ENCODE measurements at places on chromosomes 2 and 18. TPM values are rescaled to one million over a fixed set of nuclear protein-coding genes. Genes with fewer than 3 reads are reported as not detected.

DNA sequence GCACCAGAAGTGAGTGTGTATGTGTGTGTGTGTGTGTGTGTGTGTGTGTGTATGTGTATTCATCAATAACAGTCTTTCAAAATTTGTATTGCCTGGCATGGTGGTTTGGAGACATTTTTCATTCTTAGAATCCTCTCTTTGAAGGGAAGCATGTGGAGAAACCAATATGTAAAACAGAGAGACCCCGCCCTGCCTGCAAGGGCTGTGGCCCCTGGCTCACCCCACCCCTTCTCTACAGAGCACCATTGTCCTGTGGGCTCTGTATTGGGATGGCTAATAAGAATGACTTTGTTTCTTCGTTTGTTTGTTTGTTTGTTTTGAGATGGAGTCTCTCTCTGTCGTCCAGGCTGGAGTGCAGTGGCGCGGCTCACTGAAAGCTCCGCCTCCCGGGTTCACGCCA, 65.9 kb downstream of the GNAL start:
- peaks cover 6% of the 10 kb centered on the region for H3K27me3 ChIP-seq
- no peaks in the 10 kb centered on the region for H3K36me3 ChIP-seq
- H3K27ac ChIP-seq, result no peak overlapping the region
- no peak overlapping the region for H3K4me3 ChIP-seq
- no peak for DNase-seq

- H3K4me1 ChIP-seq, result peaks cover 64% of the 10 kb centered on the region
- H3K27me3 ChIP-seq, result no peaks in the 10 kb centered on the region
- H3K4me3 ChIP-seq, result no peak overlapping the region
- no peak for DNase-seq
These were observed 43.6 kb downstream of the SETBP1 start for GRCh38 chr18:44724105-44724778.

GRCh38 chr2:71331581-71332434, at the start of gene ZNF638:
TSS of gene ZNF638 (plus strand) at chr2:71331782. CDS start at chr2:71348955, 17,173 bp downstream.
- no peaks in the 10 kb centered on the region for H3K4me1 ChIP-seq
- H3K27ac ChIP-seq, result peak within 1 kb of the TSS; percentile 80
- peak; percentile 71 for DNase-seq

Gene CPO
- not detected for total RNA-seq

Gene CNTNAP5
- total RNA-seq, result not detected

Gene HNRNPLL
- total RNA-seq, result 3.2 TPM

Gene LRATD1
- total RNA-seq, result 0.05 TPM

GRCh38 chr2:201546576-201546975, 95.0 kb downstream of the STRADB start:
- H3K27me3 ChIP-seq, result no peaks in the 10 kb centered on the region
- H3K4me3 ChIP-seq, result no peak overlapping the region
- no peak for DNase-seq

- H3K4me1 ChIP-seq, result no peaks in the 10 kb centered on the region
- H3K27ac ChIP-seq, result no peak overlapping the region
- H3K4me3 ChIP-seq, result no peak overlapping the region
These were observed 22.4 kb upstream of the SSB start for GRCh38 chr2:169776252-169776761.

DNA sequence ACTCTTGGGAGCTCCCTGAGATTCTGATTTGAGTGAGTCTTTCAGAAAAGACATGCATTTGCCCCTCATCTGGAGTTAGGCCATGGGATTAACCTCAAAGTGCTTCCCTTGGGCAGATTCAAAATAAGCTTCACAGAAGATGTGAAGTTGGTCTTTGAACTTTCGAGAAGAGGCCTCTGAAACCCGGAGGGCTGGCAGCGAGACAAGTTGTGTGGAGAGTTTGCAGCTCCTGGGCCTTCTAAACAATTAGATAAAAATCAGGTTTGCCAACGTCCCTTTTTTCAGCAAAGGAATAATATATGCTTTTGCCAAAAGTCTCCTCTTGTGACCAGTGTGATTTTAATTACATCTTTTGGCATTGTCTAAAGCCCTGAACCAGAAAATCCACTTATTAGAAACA, 489.7 kb downstream of the SOX11 start:
- H3K27me3 ChIP-seq, result no peaks in the 10 kb centered on the region
- no peak overlapping the region for H3K27ac ChIP-seq
- DNase-seq, result no peak

- H3K27me3 ChIP-seq, result no peaks in the 10 kb centered on the region
- H3K4me3 ChIP-seq, result no peak overlapping the region
- H3K36me3 ChIP-seq, result no peaks in the 10 kb centered on the region
- H3K4me1 ChIP-seq, result peaks cover 5% of the 10 kb centered on the region
- H3K27ac ChIP-seq, result no peak overlapping the region
These were observed 7.3 kb downstream of the TNFRSF11A start for GRCh38 chr18:62332431-62332830.

- 0 out of 2 replicates have a peak overlapping the region, but pooled peaks have one; percentile 42 for H3K4me3 ChIP-seq
- no peaks in the 10 kb centered on the region for H3K36me3 ChIP-seq
- H3K27ac ChIP-seq, result peak overlapping the region; percentile 69
- H3K27me3 ChIP-seq, result no peaks in the 10 kb centered on the region
- no peak for DNase-seq
- H3K4me1 ChIP-seq, result peaks cover 16% of the 10 kb centered on the region
These were observed 9.6 kb upstream of the ITPRIPL1 start for GRCh38 chr2:96315400-96316071.

GRCh38 chr18:2451556-2451955, 119.7 kb downstream of the METTL4 start:
- peaks cover 2% of the 10 kb centered on the region for H3K27me3 ChIP-seq
- H3K36me3 ChIP-seq, result no peaks in the 10 kb centered on the region
- H3K4me3 ChIP-seq, result no peak overlapping the region
- no peaks in the 10 kb centered on the region for H3K4me1 ChIP-seq
- DNase-seq, result no peak
- H3K27ac ChIP-seq, result no peak overlapping the region

Gene FOXI3
- total RNA-seq, result not detected

GRCh38 chr2:168583710-168584521, 127.8 kb downstream of the CERS6 start:
- peaks cover 50% of the 10 kb centered on the region for H3K4me1 ChIP-seq
- no peaks in the 10 kb centered on the region for H3K27me3 ChIP-seq
- peaks cover 2% of the 10 kb centered on the region for H3K36me3 ChIP-seq
- peak overlapping the region; percentile 75 for H3K27ac ChIP-seq

Gene TMEM169
- 2.7 TPM for total RNA-seq

GRCh38 chr2:218998414-218999002, 5.3 kb upstream of the CRYBA2 start:
- no peak overlapping the region for H3K27ac ChIP-seq
- H3K4me3 ChIP-seq, result no peak overlapping the region
- peaks cover 20% of the 10 kb centered on the region for H3K27me3 ChIP-seq
- no peaks in the 10 kb centered on the region for H3K36me3 ChIP-seq
- DNase-seq, result no peak

Gene LYPD1
- total RNA-seq, result not detected

DNA sequence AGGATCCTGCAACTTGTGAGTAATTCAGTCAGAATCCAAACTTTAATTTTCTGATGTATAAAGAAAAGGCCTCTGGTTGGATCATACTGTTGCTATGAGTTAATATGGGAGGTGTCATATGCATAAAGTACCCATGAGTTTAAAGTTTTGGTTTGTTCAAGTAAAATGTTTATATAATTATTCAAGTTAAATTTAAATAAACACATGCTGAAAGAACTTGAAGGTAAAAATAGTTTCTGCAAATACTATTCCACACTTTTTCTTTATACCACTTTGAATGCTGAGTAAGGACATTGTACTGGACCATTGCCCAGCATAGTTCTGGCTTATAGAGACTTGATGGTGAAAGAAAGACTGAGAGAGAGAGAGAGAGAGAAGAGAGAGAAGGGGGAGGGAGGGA, 30.7 kb downstream of the PKP4 start:
- no peak overlapping the region for H3K27ac ChIP-seq
- no peak overlapping the region for H3K4me3 ChIP-seq
- no peaks in the 10 kb centered on the region for H3K36me3 ChIP-seq

DNA sequence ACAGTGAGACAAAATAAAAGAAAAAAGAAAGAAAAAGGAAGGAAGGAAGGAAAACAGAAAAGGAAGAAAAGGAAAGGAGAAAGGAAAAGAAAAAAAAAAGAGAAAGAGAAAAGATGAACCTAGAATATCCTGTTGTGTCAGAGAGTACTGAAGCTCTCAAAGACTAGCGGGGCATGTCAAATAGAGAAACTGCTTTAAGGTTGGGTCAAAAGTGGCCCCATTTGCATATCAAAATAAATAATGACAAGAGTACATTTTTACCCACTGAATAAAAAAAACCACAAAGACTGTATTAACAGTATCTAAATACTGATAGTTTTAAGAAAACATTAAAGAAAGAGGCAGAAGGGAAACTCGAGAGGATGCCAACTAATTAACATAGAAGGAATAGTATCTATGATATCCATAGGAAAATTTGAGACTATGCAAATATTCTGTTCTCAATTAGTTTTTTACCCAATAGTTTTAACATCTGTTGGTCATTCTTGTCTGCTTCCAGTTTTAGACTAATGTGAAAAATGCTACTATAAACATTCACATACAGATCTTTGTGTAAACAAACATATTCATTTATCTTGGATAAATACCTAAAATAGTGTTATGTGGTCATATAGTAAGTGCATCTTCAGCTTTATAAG, 53.2 kb downstream of the SFXN5 start:
- H3K4me1 ChIP-seq, result no peaks in the 10 kb centered on the region
- H3K36me3 ChIP-seq, result no peaks in the 10 kb centered on the region
- no peak overlapping the region for H3K27ac ChIP-seq
- H3K4me3 ChIP-seq, result no peak overlapping the region
- no peak for DNase-seq
- H3K27me3 ChIP-seq, result no peaks in the 10 kb centered on the region

DNA sequence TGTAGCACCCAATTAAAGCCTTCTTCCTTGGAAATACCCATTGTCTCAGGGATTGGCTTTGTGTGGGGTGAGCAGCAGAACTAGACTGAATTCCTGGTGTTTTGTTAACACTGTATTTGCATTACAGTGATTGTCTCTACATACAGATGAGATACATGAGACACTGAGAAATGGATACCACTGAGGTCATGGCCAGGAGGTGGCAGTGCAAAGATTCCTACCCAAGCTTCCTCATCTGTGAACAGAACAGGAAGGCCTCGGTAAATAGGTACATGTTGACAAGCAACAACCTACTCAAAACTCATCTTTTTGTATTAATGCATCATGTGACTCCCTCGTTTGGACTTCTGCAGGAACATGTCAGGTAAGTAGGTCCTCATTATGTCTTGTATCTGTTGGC, 445.8 kb upstream of the RGPD4 start:
- H3K4me3 ChIP-seq, result no peak overlapping the region
- no peak overlapping the region for H3K27ac ChIP-seq

- no peaks in the 10 kb centered on the region for H3K27me3 ChIP-seq
- peaks cover 32% of the 10 kb centered on the region for H3K4me1 ChIP-seq
- peak overlapping the region; percentile 96 for H3K27ac ChIP-seq
- H3K36me3 ChIP-seq, result no peaks in the 10 kb centered on the region
- DNase-seq, result no peak
These were observed 2.8 kb upstream of the CTDSP1 start for GRCh38 chr2:218396688-218397462.

- H3K36me3 ChIP-seq, result no peaks in the 10 kb centered on the region
- no peak overlapping the region for H3K4me3 ChIP-seq
- peaks cover 24% of the 10 kb centered on the region for H3K4me1 ChIP-seq
- no peaks in the 10 kb centered on the region for H3K27me3 ChIP-seq
These were observed 282.1 kb downstream of the BCL2 start for GRCh38 chr18:63037491-63037890.

Gene LYPD6B
- total RNA-seq, result 1.9 TPM

- no peak overlapping the region for H3K4me3 ChIP-seq
- no peaks in the 10 kb centered on the region for H3K27me3 ChIP-seq
- no peak overlapping the region for H3K27ac ChIP-seq
These were observed 5.1 kb downstream of the SPTBN1 start for GRCh38 chr2:54461261-54461660.

DNA sequence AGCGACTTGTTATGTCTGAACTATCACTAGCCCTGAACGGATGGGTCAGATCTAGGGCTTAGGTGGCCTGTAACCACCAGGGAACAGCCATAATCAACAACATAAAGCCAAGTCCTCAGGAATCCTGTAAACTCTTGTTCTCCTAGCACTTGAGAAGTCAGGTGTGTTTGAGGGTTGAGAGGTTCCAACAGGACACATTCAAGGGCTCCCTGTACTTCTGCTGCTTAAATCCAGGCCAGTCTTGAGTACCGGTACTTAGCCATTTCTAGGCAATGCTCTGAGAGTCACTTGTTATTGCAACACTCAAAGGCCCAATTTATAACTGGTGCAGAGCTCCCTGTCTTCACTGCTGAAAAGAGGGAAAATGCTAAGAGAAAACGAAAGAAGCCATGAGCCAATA, 21.6 kb upstream of the SLC40A1 start:
- no peaks in the 10 kb centered on the region for H3K36me3 ChIP-seq
- DNase-seq, result no peak
- H3K27ac ChIP-seq, result no peak overlapping the region
- H3K4me1 ChIP-seq, result no peaks in the 10 kb centered on the region

DNA sequence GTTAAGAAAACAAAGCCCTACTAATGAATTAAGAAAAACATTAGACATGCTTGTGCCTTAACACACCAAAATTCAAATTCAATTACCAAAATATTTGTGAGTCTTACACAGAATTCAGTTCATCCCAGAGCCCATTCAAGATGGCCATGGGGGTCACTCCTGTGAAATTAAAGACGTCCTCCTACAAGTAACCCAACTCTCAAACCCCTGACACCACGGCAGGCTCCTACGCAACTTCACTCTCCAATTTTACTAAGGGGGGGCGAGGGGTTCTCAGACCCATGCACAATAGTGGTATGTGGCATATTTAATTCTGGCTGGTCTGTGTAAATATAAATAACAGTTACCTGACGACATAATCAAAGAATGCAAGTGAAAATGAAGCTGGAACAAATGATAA, 5.0 kb downstream of the ZNF516 start:
- peak overlapping the region; percentile 82 for H3K4me3 ChIP-seq
- H3K27me3 ChIP-seq, result no peaks in the 10 kb centered on the region
- no peaks in the 10 kb centered on the region for H3K36me3 ChIP-seq
- DNase-seq, result no peak
- H3K27ac ChIP-seq, result peak overlapping the region; percentile 69

Gene GALNT1
- 56.5 TPM for total RNA-seq

Gene AFG3L2
- total RNA-seq, result 63.8 TPM
